ENCODE measurements at places on chromosomes 2 and 18. TPM values are rescaled to one million over a fixed set of nuclear protein-coding genes. Genes with fewer than 3 reads are reported as not detected.

GRCh38 chr2:67437114-67437513 is 40.0 kb downstream of the ETAA1 start:
- H3K27me3 ChIP-seq: no peaks in the 10 kb centered on the region
- H3K27ac ChIP-seq: peak overlapping the region; percentile 26
- H3K4me3 ChIP-seq: no peak overlapping the region
- H3K36me3 ChIP-seq: no peaks in the 10 kb centered on the region
- peaks cover 22% of the 10 kb centered on the region for H3K4me1 ChIP-seq
- peak; percentile 89 for DNase-seq

DNA sequence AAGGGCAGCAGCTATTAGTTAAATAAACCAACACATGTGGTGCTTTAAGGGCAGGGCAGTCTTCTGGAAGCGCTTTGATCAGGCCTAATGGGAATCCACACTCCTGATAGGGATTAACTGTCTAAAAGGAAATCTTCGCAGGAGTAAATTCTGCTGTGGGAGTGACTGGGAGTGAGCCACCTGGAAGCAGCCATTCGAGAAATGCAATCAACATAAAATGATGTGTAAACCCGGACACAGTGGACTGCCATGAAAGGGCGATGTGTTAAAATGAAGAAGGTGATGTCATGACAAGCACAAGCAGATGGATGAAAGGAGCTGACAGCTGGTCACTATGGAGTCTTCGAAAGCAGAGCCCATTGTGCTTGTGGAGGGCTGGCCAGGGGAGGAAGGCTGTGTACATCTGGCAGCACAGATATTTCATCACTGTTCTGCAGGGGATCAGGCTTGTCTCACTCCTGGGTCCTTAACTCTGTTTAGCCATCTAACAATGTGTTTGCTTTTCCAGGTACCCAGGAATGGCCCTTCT is 24.8 kb upstream of the GALNT14 start:
- H3K4me3 ChIP-seq: no peak overlapping the region
- H3K36me3 ChIP-seq: no peaks in the 10 kb centered on the region
- H3K27ac ChIP-seq: no peak overlapping the region
- no peaks in the 10 kb centered on the region for H3K4me1 ChIP-seq
- DNase-seq: no peak
- H3K27me3 ChIP-seq: peaks cover 40% of the 10 kb centered on the region

AKAIN1 gene
- not detected for total RNA-seq

GRCh38 chr18:77560341-77560992 is 310.8 kb downstream of the GALR1 start:
- DNase-seq: peak; percentile 25
- no peak overlapping the region for H3K27ac ChIP-seq
- H3K36me3 ChIP-seq: no peaks in the 10 kb centered on the region
- H3K4me1 ChIP-seq: no peaks in the 10 kb centered on the region
- no peaks in the 10 kb centered on the region for H3K27me3 ChIP-seq

DNA sequence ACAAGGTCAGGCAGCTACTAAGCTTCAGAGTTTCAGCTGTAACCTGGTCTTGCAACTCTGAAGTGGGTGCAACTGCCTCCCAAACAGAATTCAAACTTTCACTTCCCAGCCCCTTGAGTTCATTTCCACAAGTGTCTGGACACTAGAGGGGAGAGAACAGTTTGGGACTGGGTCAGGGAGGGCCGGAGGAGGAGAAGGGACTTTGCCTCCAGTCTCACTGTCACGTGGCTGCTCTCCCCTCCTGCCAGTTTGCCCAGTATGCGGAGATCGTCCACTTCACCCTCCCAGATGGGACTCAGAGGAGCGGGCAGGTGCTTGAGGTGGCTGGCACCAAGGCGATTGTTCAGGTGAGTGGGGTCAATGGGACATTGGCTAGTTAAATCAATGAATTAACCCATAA is 20.6 kb upstream of the ANKRD53 start:
- H3K27me3 ChIP-seq: peaks cover 31% of the 10 kb centered on the region
- no peaks in the 10 kb centered on the region for H3K4me1 ChIP-seq

- DNase-seq: peak; percentile 62
- H3K27ac ChIP-seq: no peak overlapping the region
- no peaks in the 10 kb centered on the region for H3K27me3 ChIP-seq
- H3K4me1 ChIP-seq: peaks cover 12% of the 10 kb centered on the region
Observed at GRCh38 chr2:1607971-1608688, 136.2 kb downstream of the PXDN start.

SLC38A11 gene
- total RNA-seq: 0.36 TPM

CDCA7 gene
- 29.3 TPM for total RNA-seq

EPHA4 gene
- total RNA-seq: 3.3 TPM

DNA sequence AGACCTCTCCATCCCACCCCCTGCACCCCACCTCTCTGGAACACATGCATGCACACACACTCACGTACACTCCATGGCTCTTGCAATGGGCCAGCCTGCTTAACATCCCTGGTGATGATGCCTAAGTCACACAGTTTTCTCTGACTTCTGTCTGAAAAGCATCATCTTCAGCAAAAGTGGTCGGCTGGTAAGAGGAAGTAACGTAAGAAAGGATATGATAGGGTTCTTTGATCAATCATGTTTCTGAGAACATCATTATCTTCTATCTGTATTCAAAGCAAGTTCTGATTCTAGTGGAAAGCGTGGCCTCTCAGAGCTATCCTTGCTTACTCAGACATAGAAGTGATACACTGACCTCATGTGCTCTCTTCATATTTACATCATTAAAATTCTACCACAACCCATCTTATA is 11.4 kb upstream of the NDUFV2 start:
- no peaks in the 10 kb centered on the region for H3K36me3 ChIP-seq
- peaks cover 27% of the 10 kb centered on the region for H3K4me1 ChIP-seq
- no peaks in the 10 kb centered on the region for H3K27me3 ChIP-seq
- no peak for DNase-seq
- H3K27ac ChIP-seq: no peak overlapping the region

KCNIP3 gene
- 19.1 TPM for total RNA-seq

- peaks cover 94% of the 10 kb centered on the region for H3K27me3 ChIP-seq
- no peak overlapping the region for H3K4me3 ChIP-seq
- no peaks in the 10 kb centered on the region for H3K4me1 ChIP-seq
Observed at GRCh38 chr2:169391236-169391635, 28.9 kb upstream of the LRP2 start.

DNA sequence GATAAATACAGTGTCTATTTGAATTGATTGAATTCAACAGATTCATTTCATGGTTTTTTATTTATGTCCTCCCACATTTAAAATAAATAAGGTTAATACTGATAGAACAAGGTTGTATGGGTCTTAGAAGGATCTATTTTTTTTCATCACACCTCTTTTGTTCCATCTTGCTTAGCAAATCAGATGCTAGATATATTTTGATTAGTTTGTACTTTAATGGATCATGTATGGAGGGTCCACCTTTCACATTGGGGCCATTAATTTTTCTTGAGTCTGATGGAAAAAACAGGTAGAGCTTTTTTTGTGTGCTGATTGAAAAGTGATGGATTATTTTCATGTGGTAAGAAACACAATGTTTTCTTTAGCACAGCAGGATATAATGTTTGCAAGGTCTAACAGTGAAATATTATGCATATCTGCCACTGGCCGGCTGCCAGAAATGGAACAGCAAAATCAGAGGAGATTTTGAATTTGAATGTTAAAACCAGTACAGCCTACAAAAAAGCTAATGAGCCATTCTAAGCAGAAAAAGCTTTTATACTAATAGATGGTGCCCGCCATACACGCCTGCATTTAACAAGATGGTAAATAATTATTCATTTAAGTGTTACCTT is 188.1 kb upstream of the ETAA1 start:
- no peak for DNase-seq
- no peak overlapping the region for H3K4me3 ChIP-seq
- no peaks in the 10 kb centered on the region for H3K4me1 ChIP-seq

CCDC74A gene
- 6.5 TPM for total RNA-seq

- DNase-seq: no peak
- H3K27ac ChIP-seq: no peak overlapping the region
- H3K27me3 ChIP-seq: no peaks in the 10 kb centered on the region
Observed at GRCh38 chr2:99865818-99866676, 276.3 kb downstream of the AFF3 start.

- no peak overlapping the region for H3K27ac ChIP-seq
- no peaks in the 10 kb centered on the region for H3K4me1 ChIP-seq
- no peak overlapping the region for H3K4me3 ChIP-seq
- peak; percentile 28 for DNase-seq
- peaks cover 48% of the 10 kb centered on the region for H3K27me3 ChIP-seq
Observed at GRCh38 chr18:3710712-3711301, 260.8 kb downstream of the TGIF1 start.

DNA sequence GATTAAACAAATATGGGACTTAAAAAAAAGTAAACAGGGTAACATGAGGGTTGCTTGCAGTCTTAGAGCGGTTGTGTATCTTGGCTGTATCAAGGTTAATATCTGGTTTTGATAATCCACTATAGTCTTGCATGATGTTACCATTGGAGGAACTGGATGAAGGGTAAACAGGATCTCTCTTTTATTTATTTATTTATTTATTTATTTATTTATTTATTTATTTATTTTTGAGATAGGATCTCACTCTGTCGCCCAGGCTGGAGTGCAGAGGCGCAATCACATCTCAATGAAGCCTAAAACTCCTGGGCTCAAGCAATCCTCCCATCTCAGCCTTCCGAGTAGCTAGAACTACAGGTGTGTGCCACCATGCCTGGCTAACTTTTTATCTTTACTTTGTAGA is 42.9 kb upstream of the FAM124B start:
- no peak overlapping the region for H3K4me3 ChIP-seq
- H3K4me1 ChIP-seq: no peaks in the 10 kb centered on the region
- no peaks in the 10 kb centered on the region for H3K36me3 ChIP-seq
- DNase-seq: no peak
- no peaks in the 10 kb centered on the region for H3K27me3 ChIP-seq

DNA sequence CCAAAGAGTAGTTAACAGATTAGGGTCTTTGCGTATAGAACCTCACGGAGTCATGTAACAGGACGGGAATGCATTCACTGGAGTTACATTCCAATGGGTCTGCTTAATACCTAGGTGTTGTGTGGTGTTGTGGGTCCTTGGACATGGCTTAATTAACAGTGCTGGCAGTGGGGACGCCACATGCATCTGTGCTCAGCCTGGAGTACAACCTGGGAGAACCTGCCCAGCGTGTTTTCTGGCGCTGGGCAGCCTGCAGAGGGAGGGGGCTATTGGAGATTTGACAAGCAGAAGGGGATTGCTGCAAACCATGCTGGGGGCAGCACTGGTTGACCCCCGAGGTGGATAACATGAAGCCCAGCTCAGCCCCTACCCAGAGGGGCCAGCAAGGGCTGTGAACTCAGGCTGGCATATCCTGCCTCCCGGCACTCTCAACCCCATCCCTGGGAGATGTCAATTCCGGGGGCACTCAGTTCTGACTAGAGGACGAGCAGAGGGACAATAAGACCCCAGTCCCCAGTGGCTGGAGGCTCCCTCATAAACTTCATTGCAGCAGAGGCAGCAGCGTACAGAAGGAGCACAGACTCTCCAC is 29.3 kb upstream of the COPS8 start:
- no peak overlapping the region for H3K4me3 ChIP-seq
- H3K36me3 ChIP-seq: no peaks in the 10 kb centered on the region
- no peak for DNase-seq
- no peaks in the 10 kb centered on the region for H3K4me1 ChIP-seq
- no peak overlapping the region for H3K27ac ChIP-seq

RAMP1 gene
- total RNA-seq: 248 TPM

- no peaks in the 10 kb centered on the region for H3K4me1 ChIP-seq
- H3K4me3 ChIP-seq: no peak overlapping the region
- H3K27ac ChIP-seq: no peak overlapping the region
- no peaks in the 10 kb centered on the region for H3K36me3 ChIP-seq
Observed at GRCh38 chr18:38932752-38933151, 1367.2 kb upstream of the CELF4 start.

- no peak overlapping the region for H3K4me3 ChIP-seq
- no peak overlapping the region for H3K27ac ChIP-seq
- H3K27me3 ChIP-seq: no peaks in the 10 kb centered on the region
Observed at GRCh38 chr2:221490506-221491060, 81.5 kb downstream of the EPHA4 start.

DNA sequence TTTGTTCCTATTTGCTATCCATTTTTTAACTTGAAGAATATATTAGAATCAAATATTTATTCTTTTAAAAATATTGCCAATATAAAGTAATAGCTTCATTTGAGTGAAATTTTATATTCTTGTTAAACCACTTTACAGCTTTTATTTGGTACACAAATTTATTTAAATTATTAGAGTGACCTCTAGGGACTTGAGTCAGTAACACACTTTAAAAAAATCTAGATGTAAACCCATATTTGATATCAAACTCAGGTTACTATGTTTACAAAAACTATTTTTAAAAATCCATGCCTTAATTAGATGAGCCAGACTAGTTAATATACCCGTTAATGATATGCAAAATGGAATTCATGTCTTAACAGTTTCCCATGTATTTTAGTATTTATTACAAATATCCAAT is 134.6 kb downstream of the MAP4K4 start:
- DNase-seq: peak; percentile 46
- H3K27ac ChIP-seq: no peak overlapping the region
- no peaks in the 10 kb centered on the region for H3K27me3 ChIP-seq
- H3K4me3 ChIP-seq: no peak overlapping the region
- peaks cover 57% of the 10 kb centered on the region for H3K36me3 ChIP-seq

GRCh38 chr2:181978351-181979150 is 7.1 kb upstream of the PPP1R1C start:
- H3K27ac ChIP-seq: no peak overlapping the region
- H3K4me1 ChIP-seq: peaks cover 4% of the 10 kb centered on the region
- DNase-seq: no peak
- no peak overlapping the region for H3K4me3 ChIP-seq
- H3K27me3 ChIP-seq: no peaks in the 10 kb centered on the region

- H3K27ac ChIP-seq: no peak overlapping the region
- H3K27me3 ChIP-seq: no peaks in the 10 kb centered on the region
- H3K4me1 ChIP-seq: peaks cover 30% of the 10 kb centered on the region
Observed at GRCh38 chr18:31204166-31204565, 41.5 kb upstream of the DSC1 start.

ADGRF3 gene
- total RNA-seq: not detected

SLC4A5 gene
- total RNA-seq: 0.40 TPM

DNA sequence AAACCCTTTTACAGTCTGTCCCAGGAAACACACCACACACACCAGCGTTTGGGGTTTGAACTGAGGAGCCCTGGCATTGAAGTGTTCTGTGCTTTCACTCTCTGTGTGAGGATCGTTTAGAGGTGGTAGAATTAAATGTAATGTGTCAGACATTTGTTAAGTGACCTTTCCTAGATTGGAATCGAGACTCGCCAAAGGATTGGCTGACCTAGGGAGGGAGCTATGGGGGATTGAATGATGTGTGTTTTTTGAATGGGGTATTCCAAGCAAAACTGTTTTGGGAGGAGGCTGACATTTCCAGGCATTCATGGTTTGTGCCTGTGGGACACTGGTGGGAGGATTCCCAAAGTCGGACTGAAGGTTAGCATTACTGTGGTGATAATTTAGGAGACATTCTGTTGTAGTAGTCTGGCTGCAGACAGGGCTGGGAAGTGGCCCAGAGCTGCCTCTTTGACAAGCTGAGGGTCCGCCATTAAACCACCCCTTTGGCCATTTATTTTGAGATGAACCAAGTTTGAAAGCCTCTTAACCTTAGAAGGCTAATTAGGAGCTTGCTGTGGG is 1.7 kb downstream of the MYO1B start:
- H3K36me3 ChIP-seq: 0 out of 2 replicates have a peak, but pooled peaks cover 2% of the 10 kb centered on the region
- peak; percentile 20 for DNase-seq
- H3K27ac ChIP-seq: peak overlapping the region; percentile 39
- peak overlapping the region; percentile 90 for H3K4me3 ChIP-seq
- peaks cover 51% of the 10 kb centered on the region for H3K4me1 ChIP-seq
- no peaks in the 10 kb centered on the region for H3K27me3 ChIP-seq

GRCh38 chr2:50042771-50043170 is 888.5 kb upstream of the FSHR start:
- no peaks in the 10 kb centered on the region for H3K4me1 ChIP-seq
- H3K27ac ChIP-seq: no peak overlapping the region
- no peak overlapping the region for H3K4me3 ChIP-seq
